ENCODE measurements at places on chromosomes 13 and 19. TPM values are rescaled to one million over a fixed set of nuclear protein-coding genes. Genes with fewer than 3 reads are reported as not detected.

The CKM gene
- total RNA-seq = not detected

The CABP5 gene
- not detected for total RNA-seq

The ETHE1 gene
- 86.0 TPM for total RNA-seq

The RCBTB1 gene
- total RNA-seq = 42.6 TPM

The FPR1 gene
- not detected for total RNA-seq

The ZNF430 gene
- 3.1 TPM for total RNA-seq

The TGDS gene
- total RNA-seq = 10.3 TPM

The CCL25 gene
- total RNA-seq = not detected

The ZNF738 gene
- 2.1 TPM for total RNA-seq

The TEAD2 gene
- 19.2 TPM for total RNA-seq

The RABAC1 gene
- total RNA-seq = 152 TPM

The KIR2DL4 gene
- total RNA-seq = not detected

The ZSCAN22 gene
- 2.3 TPM for total RNA-seq

The LGALS7B gene
- total RNA-seq = not detected

The HIF3A gene
- 0.77 TPM for total RNA-seq

The MED29 gene
- total RNA-seq = 23.0 TPM

The ZNF415 gene
- total RNA-seq = 11.8 TPM

The ZNF132 gene
- total RNA-seq = 14.5 TPM

The COX7A1 gene
- total RNA-seq = 30.0 TPM

The CTXN1 gene
- 0.66 TPM for total RNA-seq

The ZNF154 gene
- total RNA-seq = 3.3 TPM

The KASH5 gene
- not detected for total RNA-seq

The HIPK4 gene
- 0.17 TPM for total RNA-seq

The OR7D2 gene
- 0.17 TPM for total RNA-seq

The UTP14C gene
- 12.6 TPM for total RNA-seq

The NLRP4 gene
- not detected for total RNA-seq

The BCAM gene
- 20.3 TPM for total RNA-seq

The CCDC106 gene
- 10.2 TPM for total RNA-seq

The MADCAM1 gene
- 0.26 TPM for total RNA-seq

The SMIM44 gene
- not detected for total RNA-seq

The ZNF223 gene
- total RNA-seq = 4.6 TPM

The CYP2A6 gene
- not detected for total RNA-seq

The RHPN2 gene
- total RNA-seq = 1.5 TPM

The DMKN gene
- 29.3 TPM for total RNA-seq

The ZNF177 gene
- total RNA-seq = 2.1 TPM

The NRTN gene
- total RNA-seq = 0.51 TPM

The NCR1 gene
- not detected for total RNA-seq

The RFX1 gene
- total RNA-seq = 1.0 TPM

The MBD3L3 gene
- total RNA-seq = not detected

The JAK3 gene
- total RNA-seq = 1.2 TPM

The DNAAF3 gene
- total RNA-seq = 0.17 TPM

The ANGPTL8 gene
- not detected for total RNA-seq

The POP4 gene
- 68.1 TPM for total RNA-seq

The GFY gene
- total RNA-seq = not detected
